PC-3 (cell line): ENCODE measurements at places on chromosomes 3 and 15. TPM values are rescaled to one million over a fixed set of nuclear protein-coding genes. Genes with fewer than 3 reads are reported as not detected.
A peak's percentile ranks its signal among the peaks of the same experiment; 100 is the strongest.

DNA sequence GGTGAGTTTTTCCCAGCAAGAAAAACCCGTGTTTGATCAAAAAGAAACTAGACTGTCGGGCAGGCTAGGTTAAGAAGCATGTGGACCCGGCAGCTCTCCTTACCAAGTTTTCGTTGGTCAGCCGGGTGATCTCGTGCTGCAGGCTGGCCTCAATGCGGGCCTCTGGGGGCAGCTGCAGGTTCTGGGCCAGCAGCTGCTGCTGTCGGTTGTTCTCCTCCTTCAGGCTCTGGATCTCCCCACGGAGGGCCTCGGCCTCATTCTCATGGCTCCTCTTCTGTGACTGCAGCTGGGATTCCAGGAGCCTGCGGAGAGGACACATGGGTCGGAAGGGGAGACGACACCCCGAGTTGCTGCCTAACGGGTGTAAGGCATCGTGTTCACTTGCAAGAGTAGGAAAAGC is 44.5 kb upstream of the MYO5C start:
- no peaks in the 10 kb centered on the region for H3K27me3 ChIP-seq
- peaks cover 40% of the 10 kb centered on the region for H3K4me1 ChIP-seq
- no peaks in the 10 kb centered on the region for H3K36me3 ChIP-seq
- DNase-seq = no peak

- DNase-seq = no peak
- H3K4me3 ChIP-seq = no peak overlapping the region
- H3K36me3 ChIP-seq = no peaks in the 10 kb centered on the region
- H3K27me3 ChIP-seq = peaks cover 12% of the 10 kb centered on the region; the same call in 1 of the 2 replicates
- H3K4me1 ChIP-seq = no peaks in the 10 kb centered on the region
These were observed 73.1 kb upstream of the FEZF2 start for GRCh38 chr3:62446337-62446940.

GRCh38 chr15:63190769-63191649 is 1.6 kb downstream of the RAB8B start:
- DNase-seq = no peak
- peaks cover 36% of the 10 kb centered on the region for H3K4me1 ChIP-seq
- H3K27me3 ChIP-seq = no peaks in the 10 kb centered on the region
- no peak overlapping the region for H3K27ac ChIP-seq
- H3K4me3 ChIP-seq = peak overlapping the region; percentile 89

- no peak for DNase-seq
- H3K27ac ChIP-seq = no peak overlapping the region
- no peak overlapping the region for H3K4me3 ChIP-seq
- H3K36me3 ChIP-seq = peaks cover 44% of the 10 kb centered on the region
- peaks cover 34% of the 10 kb centered on the region for H3K4me1 ChIP-seq
These were observed 3.4 kb downstream of the AMOTL2 start for GRCh38 chr3:134370611-134371531.

- no peaks in the 10 kb centered on the region for H3K27me3 ChIP-seq
- DNase-seq = peak; percentile 39
- no peaks in the 10 kb centered on the region for H3K4me1 ChIP-seq
These were observed 23.5 kb upstream of the SLC15A2 start for GRCh38 chr3:121870717-121871116.

The NEK10 gene
- 0.98 and 1.7 TPM in 2 replicates for total RNA-seq

- peak; percentile 57 for DNase-seq
- H3K4me3 ChIP-seq = no peak overlapping the region
- H3K4me1 ChIP-seq = peaks cover 87% of the 10 kb centered on the region
- peak overlapping the region; percentile 86 for H3K27ac ChIP-seq
- no peaks in the 10 kb centered on the region for H3K36me3 ChIP-seq
These were observed 386.6 kb upstream of the THBS1 start for GRCh38 chr15:39194106-39194830.

DNA sequence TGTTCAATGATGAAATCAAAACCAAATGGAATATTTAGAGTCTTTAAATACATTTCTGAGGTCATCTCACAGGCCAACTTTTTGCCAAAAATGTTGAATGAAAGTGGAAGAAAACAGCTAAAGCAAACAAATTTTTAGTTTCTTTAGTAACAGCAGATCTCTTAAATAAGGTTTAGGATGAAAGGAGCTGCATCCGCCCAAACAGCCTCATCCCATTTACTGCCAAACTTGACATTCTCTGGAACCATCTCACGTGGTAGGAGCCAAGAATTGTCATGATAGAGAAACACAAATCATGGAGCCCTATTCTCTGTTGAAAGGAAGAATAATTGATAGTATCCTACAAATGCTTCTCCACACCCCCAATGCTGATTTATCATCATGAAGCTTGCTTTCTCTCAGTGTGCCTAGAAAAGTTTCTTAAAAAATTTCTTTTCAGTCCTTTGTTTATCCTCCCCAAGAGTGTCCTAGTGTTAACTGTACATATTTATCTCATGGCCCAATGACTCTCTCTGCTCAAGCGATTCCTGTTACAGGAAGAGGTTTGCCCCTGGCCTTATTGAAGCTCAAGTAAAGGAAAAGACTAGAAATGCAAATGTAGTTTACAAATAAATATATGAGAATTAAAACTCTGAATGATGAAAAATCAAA is 23.4 kb downstream of the SLC9A9 start:
- no peak overlapping the region for H3K27ac ChIP-seq
- no peak for DNase-seq
- no peaks in the 10 kb centered on the region for H3K27me3 ChIP-seq
- no peaks in the 10 kb centered on the region for H3K36me3 ChIP-seq

- no peak overlapping the region for H3K27ac ChIP-seq
- H3K4me3 ChIP-seq = no peak overlapping the region
- no peak for DNase-seq
- H3K36me3 ChIP-seq = no peaks in the 10 kb centered on the region
These were observed 32.1 kb downstream of the CCDC54 start for GRCh38 chr3:107409365-107409764.

- H3K4me3 ChIP-seq = no peak overlapping the region
- DNase-seq = no peak
- peaks cover 17% of the 10 kb centered on the region for H3K4me1 ChIP-seq
- H3K27me3 ChIP-seq = no peaks in the 10 kb centered on the region
- no peak overlapping the region for H3K27ac ChIP-seq
- no peaks in the 10 kb centered on the region for H3K36me3 ChIP-seq
These were observed 58.6 kb upstream of the ZBED2 start for GRCh38 chr3:111653766-111654165.

DNA sequence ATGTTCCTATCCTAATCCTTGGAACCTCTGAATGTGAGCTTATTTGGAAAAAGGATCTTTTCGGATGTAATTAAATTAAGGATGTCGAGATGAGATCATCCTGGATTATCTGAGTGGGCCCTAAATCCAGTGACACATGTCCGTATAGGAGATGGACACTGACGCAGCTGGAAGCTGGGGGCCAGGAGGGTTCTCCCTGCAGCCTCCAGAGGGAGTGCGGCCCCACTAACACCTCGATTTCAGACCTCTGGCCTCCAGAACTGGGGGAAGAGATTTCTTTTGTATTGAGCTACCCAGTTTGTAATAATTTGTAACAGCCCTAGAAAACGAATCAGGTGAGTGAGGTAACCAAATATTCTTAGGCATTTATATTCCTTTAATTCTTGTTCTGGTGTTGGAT is 2.5 kb downstream of the DNAJB8 start:
- H3K27ac ChIP-seq = no peak overlapping the region
- H3K4me3 ChIP-seq = no peak overlapping the region
- H3K27me3 ChIP-seq = no peaks in the 10 kb centered on the region
- no peaks in the 10 kb centered on the region for H3K4me1 ChIP-seq

The PIGZ gene
- 1.6 and 3.7 TPM in 2 replicates for total RNA-seq

The IGSF10 gene
- total RNA-seq = 0.12 and 0.66 TPM in 2 replicates
